ENCODE measurements at places on chromosomes 7 and 10.

DNA sequence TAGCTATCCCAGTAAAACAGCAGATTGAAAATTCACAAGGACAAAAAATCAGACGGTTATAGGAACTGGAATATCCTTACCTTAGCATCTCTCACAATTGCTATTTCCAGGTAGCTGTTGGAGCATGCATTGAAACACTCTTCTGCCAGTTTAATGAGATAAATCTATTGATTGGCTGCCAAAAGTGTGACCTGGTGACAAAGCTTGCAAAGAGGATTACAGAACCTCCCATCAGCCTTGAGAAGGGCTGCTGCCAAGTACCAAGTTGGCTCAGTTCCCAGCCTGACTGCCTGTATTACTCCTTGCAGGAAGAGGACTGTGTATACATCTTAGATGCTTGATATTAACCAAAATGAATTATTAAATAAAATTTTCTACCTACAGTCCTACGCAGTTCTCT, 5.1 kb downstream of the PRLHR start:
- no peak for DNase-seq

GRCh38 chr10:24483701-24484100, 240.0 kb downstream of the ARHGAP21 start:
- DNase-seq = peak; percentile 5

- no peak for DNase-seq
Observed at GRCh38 chr10:7532723-7533498, 122.1 kb upstream of the SFMBT2 start.

DNA sequence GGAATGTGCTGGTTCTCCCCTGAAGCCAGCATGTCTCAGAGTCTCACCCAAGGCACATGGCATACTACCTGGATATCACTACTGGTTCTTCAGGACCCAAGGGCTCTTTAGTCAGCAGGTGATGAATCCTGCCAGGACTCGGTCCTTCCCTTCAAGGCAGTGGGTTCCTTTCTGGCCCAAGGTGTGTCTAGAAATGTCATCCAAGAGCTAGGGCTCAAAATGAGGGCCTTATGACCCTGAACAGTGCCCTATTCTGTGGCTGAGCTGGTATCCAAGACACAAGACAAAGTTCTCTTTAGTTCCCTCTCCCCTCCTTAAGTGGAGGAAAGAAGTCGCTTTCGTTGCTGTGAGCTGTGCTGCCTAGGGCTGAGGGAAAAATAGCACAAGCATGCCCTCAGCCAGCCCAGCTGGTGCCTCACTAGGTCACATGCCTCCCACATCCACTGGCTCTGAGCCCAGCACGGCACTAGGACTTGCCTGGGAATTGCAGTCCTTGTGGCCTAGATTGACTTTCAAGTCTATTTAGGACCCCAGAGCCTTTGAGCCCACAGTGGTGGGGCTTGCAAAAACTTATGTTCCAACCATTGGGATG, 106.0 kb downstream of the BMS1 start:
- no peak for DNase-seq

DNA sequence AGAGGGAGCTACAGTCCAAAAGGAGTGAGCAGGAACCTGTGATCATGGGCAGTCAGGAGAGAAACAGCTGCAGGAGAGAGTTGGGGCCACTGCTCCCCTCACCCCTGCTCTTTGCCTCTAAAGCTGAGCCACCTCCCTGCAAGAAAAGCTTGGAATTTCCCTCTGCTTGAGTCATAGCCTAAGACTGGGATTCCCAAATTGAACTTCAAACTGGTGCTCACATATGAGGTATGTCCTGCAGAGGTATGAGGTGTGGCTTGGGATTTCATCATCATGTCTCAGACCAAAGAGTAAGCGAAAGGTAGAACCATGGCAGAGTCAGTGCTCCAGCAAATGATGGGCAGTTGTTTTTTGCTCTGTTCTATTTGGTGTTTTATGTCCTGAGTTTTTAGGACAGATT, 237.1 kb upstream of the NRP1 start:
- DNase-seq = no peak

GRCh38 chr10:67612577-67613537, 83.1 kb downstream of the CTNNA3 start:
- peak; percentile 41 for DNase-seq

DNA sequence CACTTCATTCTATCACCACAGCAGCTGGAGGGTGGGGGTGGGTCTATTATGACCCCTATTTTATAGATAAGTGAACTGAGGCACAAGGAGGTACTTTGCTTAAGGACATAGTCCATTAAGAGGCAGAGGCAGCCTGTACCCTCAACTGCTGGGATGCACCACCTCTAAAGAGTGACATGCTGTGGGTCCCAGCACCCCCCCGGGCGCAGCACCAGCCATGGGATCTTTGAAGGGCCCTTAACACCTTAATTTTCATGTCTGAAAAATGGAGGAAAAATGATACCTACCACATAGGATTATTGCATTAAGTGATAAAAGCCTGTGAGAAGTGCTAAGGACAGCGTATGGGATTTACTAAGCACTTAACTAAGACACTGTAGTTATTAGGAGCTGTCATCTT, 15.4 kb downstream of the ADCYAP1R1 start:
- DNase-seq = no peak

DNA sequence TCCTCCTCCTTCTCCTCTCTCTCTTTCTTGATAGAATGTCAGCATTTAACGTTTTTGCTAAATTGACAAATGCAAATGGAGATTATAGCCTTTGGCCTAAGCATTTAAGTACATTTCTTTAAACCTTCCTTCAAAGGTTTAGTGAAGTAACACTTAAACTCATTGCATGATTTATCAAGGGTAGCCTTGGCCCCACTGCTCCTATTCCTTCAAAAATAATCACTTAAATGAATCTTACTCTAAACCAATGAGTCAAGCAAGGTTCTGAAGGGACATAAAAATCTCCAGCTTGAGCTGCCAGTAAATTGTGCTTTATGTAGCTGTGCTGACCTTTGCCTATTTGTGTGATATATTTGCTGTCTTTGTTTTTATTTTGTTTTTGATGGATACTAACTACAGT, 358.5 kb upstream of the AKR1E2 start:
- DNase-seq = no peak

GRCh38 chr7:1912593-1913465, 242.8 kb downstream of the ELFN1 start:
- DNase-seq = no peak

- no peak for DNase-seq
Observed at GRCh38 chr7:18762189-18762588, 266.6 kb downstream of the HDAC9 start.

DNA sequence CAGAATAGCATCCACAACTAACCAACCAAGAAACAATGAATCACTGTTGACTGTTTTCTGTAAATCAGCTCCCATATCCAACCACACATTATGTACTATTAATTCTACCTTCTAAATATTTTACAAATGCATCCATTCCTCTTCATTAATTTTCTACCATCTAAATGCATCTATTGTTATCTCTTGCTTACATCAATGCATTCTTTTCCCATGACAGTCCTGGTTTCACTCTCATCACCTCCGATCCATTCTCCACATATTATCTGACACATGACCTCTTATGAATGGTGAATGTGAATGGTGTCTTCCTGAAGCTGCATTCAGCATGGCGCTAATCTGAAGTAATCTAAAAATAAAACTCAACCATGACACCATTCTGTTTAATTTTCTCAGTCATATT, 153.8 kb upstream of the CALCR start:
- no peak for DNase-seq

GRCh38 chr7:127976056-127976737, 55.0 kb downstream of the LRRC4 start:
- no peak for DNase-seq
